ENCODE measurements at places on chromosomes 12 and 14.

DNA sequence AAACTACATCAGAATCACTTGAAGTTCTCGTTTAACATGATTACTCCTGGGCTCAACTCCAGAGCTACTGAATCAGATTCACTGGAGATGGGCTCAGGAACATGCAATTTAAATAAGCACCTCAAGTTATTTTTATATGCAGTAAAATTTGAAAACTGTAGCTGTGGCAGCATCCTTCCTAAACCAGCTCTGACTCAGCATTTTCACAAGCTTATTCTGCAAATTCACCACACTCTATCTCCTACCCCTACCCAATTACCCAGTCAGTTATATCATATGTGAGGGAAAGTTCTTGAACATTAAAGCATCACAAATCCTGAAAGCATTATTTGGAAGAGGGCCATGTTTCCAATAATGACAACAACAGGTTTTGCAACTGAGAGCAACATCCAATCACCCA lies 24.2 kb upstream of the LRRC9 start:
- DNase-seq: no peak

DNA sequence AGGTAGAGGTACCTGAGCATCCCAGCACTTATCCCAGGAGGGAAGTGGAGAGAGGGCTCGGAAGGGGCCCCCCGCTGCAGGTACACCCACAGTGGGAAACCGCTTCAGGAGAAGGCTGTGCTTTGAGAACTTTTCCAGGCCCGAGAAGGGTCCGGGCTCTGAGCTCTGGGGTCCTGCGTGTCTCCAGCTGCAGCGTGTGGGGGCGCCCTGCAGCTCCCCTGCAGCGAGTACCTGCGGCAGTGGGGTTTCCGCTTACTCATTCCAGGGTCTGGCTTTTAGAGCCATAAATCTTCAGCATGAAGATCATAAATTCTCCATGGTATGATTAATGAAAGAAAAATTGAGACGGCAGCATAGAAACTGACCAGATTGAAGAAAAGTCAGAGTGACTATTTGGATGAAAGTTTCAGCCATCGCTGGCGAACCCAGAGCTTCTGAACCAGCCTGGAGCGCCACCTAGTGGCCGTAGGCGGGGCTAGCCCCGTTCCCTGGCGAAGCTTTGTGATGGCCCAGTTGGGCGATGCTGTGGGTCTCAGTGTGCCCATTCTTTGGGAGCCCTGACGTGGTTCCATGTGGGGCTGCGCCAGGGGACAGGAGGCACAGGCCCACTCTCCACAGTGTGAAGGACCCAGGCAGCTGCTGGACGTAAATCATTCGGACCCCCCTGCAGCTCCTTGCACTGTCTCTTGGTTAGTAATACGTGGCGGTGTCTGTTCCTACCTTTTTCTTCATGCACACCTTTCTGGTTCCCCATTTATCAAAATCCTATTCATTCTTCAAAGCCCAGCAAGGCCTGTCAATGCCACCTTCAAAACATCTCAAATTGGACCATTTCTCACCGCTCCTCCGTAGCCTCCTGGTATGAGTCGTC lies 198.2 kb downstream of the TSPAN9 start:
- DNase-seq: peak; percentile 56

DNA sequence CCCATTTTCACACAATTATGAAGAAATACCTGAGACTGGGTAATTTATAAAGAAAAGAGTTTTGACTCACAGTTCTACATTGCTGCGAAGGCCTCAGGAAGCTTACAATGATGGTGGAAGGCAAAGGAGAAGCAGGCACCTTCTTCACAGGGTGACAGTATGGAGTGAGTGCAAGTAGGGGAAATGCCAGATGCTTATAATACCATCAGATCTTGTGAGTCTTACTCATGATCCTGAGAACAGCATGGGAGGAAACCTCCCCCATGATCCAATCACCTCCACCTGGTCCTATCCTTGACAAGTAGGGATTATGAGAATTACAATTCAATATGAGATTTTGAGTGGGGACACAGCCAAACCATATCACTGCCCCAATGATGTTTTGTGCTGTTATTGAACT lies 189.3 kb upstream of the CRY1 start:
- DNase-seq: no peak

DNA sequence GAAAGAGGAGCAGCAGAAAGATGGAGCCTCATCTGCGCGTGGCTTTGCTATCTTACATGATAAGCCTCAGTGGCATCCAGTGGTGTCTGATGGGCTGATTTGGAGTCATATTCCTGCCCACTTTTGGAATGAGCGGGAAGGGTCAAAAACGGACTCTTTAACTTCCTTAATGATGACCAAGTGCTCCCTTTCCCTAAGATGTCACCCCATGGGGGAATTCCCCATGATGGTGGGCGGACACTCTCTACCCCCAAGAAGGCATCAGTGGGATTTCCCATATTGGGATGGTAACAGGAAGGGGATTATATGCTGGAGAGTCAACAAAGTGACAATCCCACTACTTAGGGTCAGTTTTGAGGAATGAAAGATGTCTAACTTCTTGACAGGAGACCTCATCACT lies 110.9 kb downstream of the GPATCH2L start:
- DNase-seq: no peak

DNA sequence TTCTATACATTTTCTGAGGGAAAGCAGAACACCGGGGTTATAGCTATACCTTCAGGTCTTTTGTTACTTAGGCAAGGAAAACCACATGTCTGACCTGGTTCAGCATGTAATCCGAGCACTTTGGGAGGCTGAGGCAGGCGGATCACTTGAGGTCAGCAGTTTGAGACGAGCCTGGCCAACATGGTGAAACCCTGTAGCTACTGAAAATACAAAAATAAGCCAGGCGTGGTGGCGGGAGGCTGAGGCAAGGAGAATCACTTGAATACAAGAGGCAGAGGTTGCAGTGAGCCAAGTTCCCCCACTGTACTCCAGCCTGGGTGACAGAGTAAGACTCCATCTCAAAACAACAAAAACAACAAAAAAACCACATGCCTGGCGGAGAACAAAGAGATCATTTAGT lies 177.6 kb downstream of the ACSS3 start:
- no peak for DNase-seq

GRCh38 chr12:50120953-50121352 lies 8.9 kb downstream of the COX14 start:
- DNase-seq: no peak

DNA sequence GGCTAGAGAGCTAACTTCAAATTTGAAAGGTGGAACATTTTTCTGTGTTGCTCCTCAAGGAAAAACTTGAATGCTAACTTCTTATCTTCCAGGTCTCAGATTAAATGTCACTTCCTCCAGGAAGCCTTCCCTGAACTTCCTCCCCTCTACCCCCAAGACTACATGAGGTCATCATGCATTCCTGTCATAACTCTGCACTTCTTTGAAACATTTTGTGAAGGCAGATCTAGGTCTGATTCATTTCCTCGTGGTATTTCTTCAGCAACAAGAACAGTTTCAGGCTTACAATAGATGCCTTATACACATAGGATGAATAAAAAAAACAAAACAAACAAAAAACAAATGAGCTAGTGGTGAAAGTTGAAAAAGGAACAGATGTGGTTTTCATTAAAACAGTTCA lies 97.1 kb upstream of the SRRM4 start:
- no peak for DNase-seq

GRCh38 chr14:103191844-103192243 lies 68.6 kb downstream of the TNFAIP2 start:
- DNase-seq: no peak

DNA sequence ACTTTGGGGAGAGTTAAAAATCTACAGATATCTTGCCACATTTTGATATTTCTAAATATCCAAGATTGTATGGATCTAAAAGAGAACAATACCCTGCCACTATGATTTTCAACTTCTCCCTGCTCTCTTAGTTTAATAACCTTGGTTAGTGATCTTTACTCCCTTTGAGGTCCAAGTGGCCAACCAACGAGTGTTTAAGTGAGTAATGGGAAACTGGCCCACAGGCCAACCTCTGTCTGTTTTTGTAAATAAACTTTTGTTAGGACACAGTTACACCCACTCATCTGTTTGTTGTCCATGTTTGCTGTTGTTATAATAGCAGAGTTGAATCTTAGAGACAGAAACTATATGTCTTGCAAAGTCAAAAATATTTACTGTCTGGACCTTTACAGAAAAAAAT lies 30.9 kb upstream of the NKX2-1 start:
- no peak for DNase-seq

- no peak for DNase-seq
These were observed 220.7 kb downstream of the DPF3 start for GRCh38 chr14:72673179-72673578.

GRCh38 chr14:30748343-30748742 lies 126.0 kb upstream of the COCH start:
- DNase-seq: no peak

DNA sequence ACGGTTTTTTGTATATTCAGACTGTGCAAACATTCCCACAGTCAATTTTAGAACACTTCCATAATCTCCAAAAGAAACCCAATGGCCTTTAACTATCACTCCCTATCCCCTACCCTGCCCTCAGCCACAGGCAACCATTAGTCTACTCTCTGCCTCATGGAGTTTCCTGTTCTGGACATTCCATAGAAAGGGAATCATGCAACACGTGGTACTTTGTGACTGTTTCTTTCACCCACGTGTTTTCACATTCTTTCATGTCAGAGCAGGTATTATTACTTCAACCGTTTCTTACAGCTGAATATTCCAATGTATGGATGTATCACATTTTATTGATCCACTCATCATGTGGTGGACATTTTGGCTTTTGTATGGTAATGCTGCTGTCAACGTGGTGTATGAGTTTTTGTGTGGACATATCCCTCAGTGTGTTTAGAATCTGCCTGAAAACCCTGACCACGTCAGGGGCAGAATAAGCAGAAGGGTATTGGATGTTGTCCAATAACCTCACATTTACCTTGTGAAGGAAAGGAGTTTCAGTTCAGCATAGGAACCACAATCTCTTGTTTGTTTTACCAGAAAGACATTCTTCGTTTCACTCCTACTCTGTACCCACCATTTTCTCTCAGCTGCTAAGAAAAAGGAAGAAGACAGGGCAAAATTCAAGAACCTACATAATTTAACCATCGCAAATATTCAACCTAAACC lies 107.5 kb upstream of the DYRK2 start:
- no peak for DNase-seq

GRCh38 chr12:47186246-47186645 lies 106.5 kb upstream of the AMIGO2 start:
- no peak for DNase-seq

GRCh38 chr12:30797689-30798088 lies 42.9 kb upstream of the CAPRIN2 start:
- DNase-seq: no peak

DNA sequence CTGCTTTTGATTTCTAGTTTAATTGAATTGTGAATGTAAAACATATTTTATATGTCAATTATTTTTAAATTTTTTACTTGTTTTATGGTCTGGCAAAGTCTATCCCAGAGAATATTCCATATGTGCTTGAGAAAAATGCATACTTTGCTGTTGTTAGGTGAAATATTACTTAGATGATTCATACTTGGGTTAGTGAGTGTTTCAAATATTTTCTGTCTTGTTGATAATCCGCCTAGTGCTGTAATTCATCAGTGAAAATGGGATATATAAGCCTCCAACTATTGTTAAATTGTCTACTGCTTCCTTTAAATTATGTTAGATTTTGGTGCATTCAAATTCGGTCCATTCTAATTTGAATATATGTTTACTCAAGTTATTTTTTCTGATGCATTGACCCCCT lies 395.5 kb downstream of the LRFN5 start:
- no peak for DNase-seq

GRCh38 chr14:49553106-49553505 lies 33.1 kb downstream of the RPS29 start:
- DNase-seq: no peak

All from NCI-H1105 (cell line).